ENCODE measurements at places on chromosomes 2 and 18.

DNA sequence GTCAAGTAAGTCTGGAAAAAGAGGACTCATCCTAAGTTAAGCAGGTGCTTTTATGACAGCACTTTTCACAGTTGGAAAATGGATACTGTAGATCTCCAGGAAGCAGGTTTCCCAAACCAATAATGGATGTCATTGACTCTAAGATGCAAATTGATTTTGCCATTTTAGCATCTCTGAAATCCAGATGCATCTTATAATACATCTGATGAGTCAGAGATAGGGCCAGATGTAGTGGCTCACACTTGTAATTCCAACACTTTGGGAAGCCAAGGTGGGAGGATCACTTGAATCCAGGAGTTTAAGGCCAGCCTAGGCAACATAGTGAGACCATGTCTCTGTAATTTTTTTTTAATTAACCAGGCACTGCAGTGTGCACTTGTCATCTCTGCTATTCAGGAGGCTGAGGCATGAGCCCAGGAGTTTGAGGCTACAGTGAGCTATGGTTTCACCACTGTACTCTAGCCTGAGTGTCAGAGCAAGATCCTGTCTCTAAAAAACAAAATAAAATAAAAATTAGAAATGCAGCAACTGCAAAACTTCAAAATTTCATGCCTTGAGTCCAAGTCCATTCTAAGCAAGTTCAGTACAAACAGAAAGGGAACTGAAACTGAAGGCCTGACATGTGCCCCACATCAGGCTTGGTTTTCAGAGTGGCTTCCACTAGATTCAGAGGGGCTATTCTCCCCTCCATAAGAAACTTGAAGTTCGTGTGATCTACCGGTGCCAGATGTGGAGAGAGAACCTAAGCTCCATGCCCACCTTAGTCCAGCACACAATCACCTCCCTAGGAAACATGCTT lies 267.8 kb upstream of the NCKAP5 start:
- DNase-seq = no peak

DNA sequence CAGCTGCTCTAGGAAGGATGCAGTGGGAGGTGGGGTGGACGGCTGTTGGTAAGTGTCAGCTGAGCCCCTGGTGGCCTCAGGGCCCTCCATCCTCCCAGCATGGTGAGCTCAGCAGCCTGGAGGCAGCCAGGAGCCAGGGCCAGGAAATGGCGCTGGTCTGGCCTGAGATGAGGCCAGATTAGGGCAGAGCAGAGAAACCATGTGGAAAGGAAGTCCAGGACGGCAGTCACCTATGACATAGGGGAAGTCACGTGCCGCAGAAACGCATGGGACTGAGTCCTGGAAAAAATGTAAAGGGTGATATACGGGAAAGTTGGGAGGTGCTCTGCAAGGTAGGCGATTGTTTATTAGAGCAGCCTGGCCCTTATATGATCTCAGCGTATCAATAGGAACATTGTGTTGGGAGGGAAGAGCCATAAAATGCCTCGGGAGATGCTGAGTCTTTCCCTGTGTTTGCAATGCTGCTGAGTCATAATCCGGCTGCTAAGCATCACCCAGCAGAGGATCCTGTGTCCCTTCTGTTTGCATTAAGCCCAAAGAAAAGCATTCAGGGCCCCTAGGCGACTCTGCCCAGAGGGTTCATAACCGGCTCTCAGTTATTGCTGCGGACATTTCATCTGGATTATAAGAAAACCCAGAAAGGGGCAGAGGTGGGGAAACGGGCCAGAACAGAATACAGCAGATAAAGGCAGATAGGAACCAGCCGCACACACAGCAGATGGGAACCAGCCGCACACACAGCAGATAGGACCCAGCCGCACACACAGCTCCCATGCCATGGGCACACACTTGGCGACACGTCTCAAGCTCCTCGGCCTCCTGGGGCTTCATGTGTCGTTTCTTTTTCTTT lies 30.3 kb upstream of the B3GNT7 start:
- no peak for DNase-seq

- no peak for DNase-seq
Observed at GRCh38 chr2:199973703-199974102, 18.3 kb downstream of the MAIP1 start.

DNA sequence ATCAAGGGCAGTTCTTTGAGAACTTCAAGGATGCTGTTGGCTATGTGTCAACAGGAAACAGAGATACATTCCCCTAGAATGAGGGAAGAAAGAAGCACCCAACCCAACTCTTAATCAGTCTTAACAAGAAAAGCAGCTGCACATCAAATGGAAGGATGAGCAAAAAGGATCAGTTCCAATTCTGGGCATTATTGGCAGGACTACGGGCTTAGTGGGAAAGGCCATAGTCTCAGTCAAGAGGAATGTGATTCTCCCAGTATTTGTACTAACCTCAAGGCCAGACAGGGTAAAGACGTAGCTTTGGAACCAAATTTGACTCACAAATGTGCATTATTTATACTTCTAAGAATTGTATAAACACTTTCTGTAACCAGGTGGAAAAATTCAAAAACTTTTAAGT lies 18.2 kb downstream of the BMP10 start:
- DNase-seq = no peak

GRCh38 chr2:150591496-150592285 lies 104.2 kb upstream of the RND3 start:
- DNase-seq = no peak

GRCh38 chr2:135475128-135475527 lies 55.9 kb downstream of the ZRANB3 start:
- no peak for DNase-seq

- DNase-seq = no peak
Observed at GRCh38 chr2:107068069-107068916, 182.3 kb upstream of the ST6GAL2 start.

DNA sequence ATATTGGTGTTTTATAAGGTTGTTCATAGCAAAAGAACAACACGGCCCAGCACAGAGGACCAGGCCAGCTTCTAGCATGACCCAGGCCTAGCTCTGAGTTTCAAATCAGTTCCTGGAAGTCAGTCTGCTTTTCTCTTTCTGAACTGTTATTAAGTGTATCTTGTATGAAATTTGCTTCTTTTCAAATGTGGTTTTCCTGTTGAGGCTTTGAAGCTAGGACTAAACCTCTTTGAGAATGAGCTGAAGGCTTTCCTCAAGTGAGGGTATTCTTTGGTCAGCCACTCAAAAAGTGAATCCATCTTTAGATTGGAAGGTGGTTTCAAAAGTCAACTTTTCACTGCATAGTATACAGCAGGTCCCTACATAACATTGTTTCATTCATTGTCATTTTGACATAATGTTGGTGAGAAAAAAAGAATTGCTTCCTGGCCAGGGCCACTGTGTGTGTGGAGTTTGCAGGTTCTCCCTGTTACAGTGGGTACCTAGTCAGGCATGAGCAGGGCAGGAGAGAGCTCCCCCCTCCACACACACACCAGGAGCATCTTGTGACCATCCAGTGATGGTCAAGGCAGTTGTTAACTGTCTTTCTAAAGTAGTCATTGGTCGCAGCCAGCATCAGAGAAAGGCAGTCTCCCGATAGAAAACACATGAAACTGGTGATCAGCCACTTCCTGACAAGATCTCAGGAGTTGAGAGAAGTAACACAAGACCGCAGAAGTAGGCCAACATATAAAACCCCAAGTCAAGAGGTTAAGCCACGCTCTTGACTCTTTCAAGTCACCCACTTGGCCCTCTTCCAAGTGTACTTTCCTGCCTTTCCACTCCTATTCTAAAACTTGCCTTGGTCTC lies 6.7 kb upstream of the ACAA2 start:
- DNase-seq = no peak

GRCh38 chr2:28365158-28365557 lies 27.5 kb upstream of the FOSL2 start:
- no peak for DNase-seq

DNA sequence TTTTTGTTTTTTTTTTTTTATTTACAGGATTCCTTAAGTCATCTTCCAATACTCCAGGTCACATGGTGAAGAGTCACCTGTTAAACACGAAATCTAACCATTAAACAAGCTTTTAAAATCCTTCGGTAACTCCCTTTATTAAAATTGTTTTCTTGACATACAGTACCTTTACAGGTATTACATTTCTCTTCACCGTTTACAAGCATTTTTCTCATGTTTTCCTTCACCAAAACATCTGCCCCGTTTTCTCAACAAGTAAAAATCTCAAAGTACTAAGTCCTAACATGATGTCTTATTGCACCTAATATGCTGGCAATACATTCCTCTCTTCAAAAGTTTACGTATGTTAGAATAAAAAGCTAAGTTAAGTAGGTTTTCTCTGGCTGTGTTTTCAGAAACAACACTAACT lies 1.1 kb downstream of the PUM2 start:
- DNase-seq = no peak

DNA sequence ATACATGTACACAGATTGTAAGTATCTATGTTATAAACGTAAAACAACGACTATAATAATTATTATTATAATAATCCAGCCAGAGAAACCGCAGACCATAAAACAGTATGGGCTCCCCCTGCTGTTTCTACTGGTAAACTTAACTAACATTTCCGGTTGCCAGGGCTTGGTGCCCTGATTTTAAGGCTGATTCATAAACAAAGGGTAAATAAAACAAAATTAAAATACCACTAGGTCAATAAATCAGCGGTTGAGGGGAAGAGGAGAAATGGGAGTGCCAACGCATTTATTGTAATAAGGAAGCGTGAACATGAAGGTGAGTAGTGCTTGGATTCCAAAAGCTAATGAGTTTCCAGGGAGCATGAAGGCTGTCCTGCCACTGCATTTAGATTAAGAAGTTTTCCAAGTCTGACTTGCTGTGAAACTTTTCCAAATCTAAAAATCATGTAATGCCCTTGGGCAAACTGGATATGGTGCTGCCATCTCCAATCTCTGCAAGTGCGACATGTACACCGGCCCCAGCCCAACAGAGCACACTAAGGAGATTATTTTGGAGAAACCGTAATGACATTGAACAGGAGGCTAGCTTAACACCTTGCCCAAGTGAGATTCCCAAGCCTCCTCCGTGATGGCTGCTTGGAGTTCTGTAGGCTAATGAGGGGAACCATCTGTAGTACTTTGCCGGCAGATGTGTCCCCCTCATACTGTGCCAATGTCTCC lies 50.7 kb upstream of the HNRNPA3 start:
- no peak for DNase-seq

GRCh38 chr2:227890495-227891079 lies 19.2 kb downstream of the DAW1 start:
- DNase-seq = no peak

DNA sequence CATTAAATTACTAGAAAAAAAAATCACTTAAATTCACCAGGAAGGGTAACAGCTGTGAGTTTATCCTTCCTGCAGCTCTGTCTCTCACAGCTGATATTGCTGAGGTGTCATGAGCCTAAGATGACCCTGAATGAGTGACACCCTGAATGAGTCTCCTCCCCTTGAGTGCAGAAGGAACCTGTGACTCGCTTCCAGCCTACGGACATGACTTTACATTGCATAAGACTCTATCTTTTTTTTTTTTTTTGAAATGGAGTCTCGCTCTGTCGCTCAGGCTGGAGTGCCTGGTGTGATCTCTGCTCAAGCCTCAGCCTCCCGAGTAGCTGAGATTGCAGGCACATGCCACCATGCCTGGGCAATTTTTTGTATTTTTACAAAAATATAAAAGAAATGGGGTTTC lies 14.1 kb downstream of the MRO start:
- no peak for DNase-seq

GRCh38 chr2:2681711-2682251 lies 350.7 kb upstream of the MYT1L start:
- no peak for DNase-seq

DNA sequence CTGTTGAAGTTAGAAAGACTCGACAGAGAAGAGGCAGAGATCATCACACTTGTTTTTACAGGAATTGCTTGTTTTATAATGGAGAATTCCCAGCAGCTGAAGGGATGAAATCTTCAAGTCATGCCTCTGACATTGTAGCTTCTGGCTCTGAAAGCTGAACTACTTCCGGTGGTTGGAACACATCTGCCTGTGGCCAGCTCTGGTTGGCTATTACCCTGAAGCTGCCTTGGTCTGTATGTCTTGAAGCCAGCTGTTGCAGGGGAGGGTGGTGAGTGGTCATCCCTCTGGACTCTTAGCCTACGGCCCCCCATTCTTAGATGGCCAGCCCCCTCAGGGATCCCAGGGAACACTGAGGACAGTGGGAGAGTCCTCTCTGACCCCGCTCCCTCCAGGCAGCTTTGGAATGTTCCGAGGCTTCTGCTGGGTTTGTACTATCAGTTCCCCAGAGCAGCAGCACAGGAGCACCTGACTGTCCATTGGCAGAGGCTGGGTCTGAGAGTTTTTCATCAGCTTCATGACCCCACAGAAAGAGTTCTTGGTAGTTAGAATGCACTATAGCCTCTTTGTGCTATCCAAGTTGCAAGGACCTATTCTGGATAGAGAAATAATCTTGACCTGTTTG lies 87.4 kb upstream of the CAPN13 start:
- DNase-seq = no peak

DNA sequence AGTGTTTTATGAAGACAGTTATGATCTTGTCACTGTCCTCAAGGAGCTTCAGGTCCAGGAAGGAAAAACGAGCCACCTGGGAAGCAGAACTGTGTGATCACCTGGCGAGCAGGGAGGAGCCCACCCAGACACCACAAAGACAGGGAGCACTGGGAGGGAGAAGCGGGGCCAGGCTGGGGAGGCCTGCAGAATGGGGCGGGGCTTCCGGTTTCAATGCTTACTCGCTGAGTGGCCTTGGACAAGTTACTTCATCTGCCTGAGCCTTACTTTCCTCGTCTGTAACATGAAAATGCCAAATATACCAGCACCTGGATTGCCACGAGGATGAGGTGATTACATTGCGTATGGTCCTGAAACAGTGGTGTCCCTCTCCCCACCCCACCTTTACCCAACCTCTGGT lies 227.5 kb downstream of the ANKRD30B start:
- DNase-seq = no peak

DNA sequence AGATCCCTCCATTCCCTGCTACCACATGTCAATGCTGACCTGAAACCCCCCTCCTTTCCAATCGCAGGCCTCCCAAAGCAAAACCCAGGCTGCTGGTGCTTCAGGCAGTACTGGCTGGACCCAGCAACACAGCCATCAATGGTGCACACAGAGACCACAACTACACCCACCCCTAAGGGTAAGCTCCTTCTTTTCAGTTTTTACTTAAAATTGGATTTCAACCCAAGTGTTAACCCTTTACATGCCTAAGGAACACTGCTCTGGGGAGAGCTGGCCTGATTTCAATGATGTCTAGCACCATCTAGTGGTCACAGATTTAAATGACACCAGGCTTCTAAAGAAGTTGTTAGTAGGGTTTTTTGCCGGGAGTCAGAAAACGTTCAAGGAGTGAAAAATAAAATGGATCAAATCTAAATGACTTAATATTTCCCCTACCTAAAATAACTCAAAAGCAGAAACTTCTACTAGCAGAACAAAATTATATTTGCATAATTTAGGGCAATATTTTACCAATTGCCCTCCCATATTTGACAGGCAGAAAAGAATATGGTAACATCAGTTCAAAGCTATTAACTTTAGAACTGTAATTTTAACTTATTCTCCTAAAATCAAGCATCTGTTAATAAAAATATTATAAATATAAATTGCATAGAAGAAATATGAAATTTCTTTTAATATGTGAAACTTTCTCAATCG lies 24.6 kb downstream of the FECH start:
- no peak for DNase-seq

- no peak for DNase-seq
Observed at GRCh38 chr2:37775908-37776250, 104.4 kb upstream of the CDC42EP3 start.
